Activated T-cell treated with anti-CD3 and anti-CD28 coated beads, Interleukin-2, amount 50 U/mL, for 1 hour (primary cell): ENCODE measurements at places on chromosomes 11 and 22.

DNA sequence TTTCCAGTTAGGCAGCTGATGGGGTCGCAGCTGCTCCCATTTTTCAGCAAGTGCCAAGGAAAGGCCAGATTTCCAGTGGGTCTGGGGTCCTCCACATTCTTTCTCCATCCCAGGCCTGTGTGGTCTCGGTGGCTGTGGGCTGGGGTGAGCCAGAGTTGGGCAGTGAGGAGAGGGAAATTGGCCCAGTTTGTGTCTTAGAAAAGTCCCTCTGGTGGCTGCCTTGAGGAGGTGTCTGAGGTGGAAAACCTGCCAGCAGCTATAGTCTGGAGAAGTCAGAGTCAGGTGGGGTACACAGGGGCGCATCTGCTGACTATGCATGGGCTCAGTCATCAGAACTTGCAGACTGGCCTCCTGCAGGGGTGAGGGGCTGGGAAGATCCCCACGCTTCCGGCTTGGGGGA is 30.5 kb downstream of the MRGPRD start:
- DNase-seq = no peak

DNA sequence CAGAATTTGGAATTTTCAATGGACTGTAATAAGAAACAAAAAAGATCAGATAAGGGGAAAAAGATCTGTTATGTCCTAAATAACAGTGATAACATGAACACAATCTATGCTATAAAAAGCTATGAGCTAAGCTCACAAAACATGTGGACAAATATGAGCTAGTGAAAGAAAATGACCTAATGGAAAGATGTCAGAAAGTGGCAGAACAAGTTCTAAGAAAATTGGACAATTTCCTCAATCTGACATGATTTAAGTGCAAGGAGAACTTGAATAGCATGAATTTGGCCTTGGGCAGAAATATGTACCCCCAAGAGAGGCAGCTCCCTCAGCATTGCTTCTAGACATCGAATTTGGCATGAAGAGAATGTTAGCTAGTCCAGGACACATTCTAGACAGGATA is 212.0 kb upstream of the PGR start:
- DNase-seq = no peak

DNA sequence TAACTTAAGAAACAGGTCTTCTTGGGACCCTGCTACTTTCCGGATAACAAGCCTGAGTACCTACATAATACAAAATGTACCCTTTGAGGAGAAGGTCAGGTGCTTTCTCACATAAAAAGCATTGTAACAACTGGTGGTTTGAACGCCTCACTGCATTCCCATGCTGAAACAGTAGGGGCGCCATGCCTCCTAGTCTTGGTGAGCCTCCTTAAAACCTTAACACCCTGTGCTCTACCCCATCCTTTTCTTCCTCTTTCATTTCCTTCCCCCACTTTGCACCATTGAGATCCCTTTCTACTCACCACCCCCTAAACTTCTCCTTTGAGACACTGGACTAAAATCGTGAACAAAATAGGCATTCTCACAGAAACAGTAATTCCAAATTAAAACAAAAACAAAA is 729.3 kb downstream of the NTM start:
- no peak for DNase-seq

DNA sequence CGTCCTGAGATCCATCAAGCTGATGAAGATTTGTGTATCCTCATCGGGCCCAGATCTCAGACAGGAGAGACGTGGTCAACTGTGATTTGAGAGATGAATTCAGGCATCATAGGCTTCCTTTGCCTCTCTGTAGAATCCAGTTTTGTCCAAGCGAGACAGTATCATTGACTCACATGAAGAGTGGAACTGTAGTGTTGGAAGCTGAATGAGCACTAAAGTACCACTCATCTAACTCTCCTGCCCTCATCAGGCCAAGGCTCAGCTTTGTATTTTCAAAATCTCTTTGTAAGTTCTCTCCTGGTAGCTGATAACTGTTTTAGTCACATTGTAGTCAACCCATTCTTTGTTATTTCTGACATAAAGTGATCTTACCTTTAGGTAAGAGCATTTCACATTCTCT is 85.1 kb downstream of the KIRREL3 start:
- DNase-seq = no peak

GRCh38 chr22:19122752-19123492 is 710 bp upstream of the DGCR2 start:
- DNase-seq = no peak
